ENCODE measurements at places on chromosomes 1 and 21.

- DNase-seq: no peak
Observed at GRCh38 chr1:150372580-150372979, 8.6 kb downstream of the RPRD2 start.

DNA sequence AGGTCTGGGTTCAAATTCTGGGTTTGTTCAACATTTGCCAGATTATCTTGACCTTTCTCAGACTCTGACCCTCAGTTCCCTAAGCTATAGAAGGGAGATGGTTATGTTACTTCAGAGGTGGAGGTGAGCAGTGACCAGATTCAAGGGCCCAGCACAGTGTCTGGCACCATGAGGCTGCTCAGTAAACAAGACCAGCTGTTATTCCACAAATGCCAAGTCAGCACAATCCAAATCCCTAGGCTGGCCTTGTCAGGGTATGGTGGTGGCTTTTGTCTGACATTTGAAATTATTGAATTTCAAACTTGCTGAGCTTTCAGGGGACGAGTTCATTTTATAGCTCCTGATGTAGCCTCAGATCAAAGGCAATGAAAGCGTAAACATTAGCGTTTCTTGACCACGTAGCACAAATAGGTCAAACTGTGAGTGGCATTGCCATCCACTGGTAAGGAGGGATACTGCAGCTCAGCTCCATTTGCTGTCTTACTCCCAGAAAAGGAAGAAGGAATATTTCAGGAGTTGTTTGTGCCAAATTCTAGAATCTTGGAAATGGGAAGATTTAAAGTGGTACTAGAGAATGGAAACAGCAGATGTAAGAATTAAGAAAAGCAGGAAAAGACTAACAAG is 94.3 kb upstream of the EDN2 start:
- peak; percentile 62 for DNase-seq

GRCh38 chr1:110305900-110306420 is 33.2 kb upstream of the RBM15 start:
- no peak for DNase-seq

DNA sequence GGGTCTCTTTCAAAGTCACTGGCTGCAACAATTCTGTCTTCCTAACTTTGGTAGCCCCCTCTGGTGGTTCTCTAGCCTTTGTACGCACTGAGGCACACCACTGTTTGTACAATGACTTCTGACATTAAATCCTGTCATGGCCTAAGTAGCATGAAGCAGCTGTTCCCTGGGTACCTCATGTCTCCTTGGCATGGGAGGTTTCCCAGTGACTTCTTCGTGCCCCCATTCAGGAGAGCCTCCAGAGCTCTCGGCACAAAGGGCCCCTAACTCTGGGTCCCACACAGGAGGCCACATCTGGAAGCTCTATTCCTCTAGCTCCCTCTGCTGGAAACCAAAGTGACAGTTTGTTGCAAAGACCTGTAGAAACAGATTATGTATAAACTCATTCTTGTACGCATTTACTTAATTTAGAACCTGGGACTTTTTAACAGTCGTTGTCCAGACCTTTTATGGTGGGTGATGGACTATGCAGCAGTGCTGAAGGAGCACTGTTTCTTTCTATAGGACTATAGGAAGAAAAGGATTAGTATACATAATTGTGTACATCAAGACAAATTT is 13.4 kb downstream of the SWT1 start:
- DNase-seq: peak; percentile 77

- DNase-seq: no peak
Observed at GRCh38 chr1:12640237-12640957, 3.5 kb upstream of the AADACL4 start.

DNA sequence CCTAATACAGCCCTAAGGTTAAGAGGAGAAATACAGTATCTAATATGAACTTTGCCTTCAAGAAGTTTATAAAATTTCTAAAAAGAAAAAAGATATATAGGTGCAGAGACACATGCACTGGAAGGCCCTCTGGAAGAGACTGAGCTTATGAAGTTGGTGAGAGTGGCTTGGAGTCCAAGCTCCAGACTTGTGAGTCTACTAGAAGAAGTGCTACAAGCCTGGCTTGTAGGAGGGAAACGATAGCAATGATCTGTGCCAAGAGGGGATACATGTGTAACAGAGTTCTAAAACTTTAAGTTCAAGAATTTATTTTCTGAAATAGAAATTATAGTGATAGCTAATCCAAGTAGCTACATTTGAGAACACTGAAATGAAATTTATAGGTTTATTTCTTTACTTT is 213.0 kb downstream of the PATJ start:
- no peak for DNase-seq

GRCh38 chr21:27475363-27475955 is 508.6 kb upstream of the ADAMTS5 start:
- DNase-seq: no peak

DNA sequence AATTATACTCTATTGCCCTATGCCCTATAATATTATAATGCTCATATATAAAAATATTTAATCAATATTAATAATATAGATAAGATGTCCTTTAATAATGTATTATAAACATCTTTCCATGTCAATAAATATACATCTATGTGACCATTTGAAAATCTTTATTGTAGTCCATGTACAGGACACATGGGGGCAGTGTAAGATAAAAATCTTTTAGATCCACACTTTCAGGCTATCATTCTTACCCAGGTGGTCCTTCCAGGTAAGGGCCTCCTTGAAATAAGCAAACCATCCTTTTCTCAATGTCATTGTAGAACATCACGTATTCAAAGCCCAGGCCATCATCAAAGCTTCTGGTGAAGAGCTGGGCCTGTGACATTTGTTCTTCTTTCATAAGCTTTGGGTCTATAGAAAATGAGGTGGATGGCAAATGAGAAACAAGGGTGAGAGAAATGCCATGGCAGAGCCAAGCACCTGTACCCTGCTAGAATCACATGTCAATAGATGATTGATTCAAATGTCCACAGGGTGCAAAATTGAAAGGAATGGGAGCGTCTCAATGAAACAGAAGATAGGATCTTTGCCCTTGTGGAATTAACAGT is 20.2 kb downstream of the THEM4 start:
- peak; percentile 55 for DNase-seq

- DNase-seq: no peak
Observed at GRCh38 chr1:208807446-208808127, 563.4 kb upstream of the PLXNA2 start.

GRCh38 chr1:36560621-36561360 is 78.1 kb upstream of the CSF3R start:
- no peak for DNase-seq

- no peak for DNase-seq
Observed at GRCh38 chr21:33152732-33153130, 77.0 kb upstream of the IFNAR2 start.

DNA sequence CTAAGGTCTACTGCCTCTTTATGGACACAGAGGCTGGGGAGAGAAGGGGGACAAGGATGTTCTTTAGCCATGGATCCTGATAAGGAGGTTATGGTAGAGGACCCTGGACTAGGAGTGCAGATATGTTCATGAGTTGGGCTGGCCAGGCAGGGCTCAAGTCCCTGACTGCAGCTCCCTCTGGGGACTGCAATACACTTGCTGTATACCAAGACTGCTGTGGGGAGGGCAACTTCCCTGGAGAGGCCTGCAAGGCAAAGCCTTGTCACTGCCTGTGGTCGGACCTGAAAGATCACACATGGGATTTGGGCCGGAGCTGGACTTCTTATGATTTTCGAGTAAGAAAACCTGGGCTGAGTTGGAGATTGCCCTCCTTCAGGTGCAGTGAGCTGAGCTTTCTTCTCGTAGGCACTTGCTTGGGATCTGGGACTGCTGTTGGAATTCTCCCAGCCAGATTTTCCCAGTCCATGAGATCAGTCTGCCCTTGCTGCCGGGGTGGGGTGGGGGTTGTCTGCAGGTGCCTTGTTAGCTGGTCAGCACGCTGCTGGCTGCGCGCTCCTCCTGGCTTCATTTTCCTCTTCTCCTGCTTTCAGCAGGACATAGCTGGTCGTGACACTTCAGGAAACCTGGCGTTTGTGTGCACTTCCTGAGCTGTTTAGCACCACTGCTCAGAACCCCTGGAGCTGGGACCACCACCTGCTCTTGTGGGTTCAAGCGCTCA is 49.0 kb upstream of the KCNJ6 start:
- no peak for DNase-seq

- DNase-seq: no peak
Observed at GRCh38 chr1:44705470-44705869, 25.5 kb downstream of the RNU5D-1 start.

GRCh38 chr21:34670220-34670961 is 1.6 kb downstream of the CLIC6 start:
- DNase-seq: no peak

GRCh38 chr1:229280037-229280828 is 9.3 kb downstream of the RAB4A start:
- no peak for DNase-seq

DNA sequence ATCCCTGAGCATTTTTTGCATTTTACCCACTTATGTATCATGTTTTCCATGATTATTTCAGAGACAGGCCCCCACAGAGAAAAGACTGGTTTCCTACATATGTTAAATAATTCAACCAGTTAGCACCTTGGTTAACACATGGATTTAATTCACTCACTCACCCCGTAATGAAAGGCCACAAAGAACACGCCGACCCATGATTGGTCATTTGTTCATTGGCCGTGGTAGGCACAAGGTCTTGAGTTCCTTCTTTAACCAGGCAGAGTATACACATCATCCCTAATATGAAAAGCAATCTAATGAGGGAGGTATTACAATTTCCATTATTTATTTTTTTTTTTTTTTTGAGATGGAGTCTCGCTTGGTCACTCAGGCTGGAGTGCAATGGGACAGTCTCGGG is 50.6 kb downstream of the RPS6KA1 start:
- no peak for DNase-seq

DNA sequence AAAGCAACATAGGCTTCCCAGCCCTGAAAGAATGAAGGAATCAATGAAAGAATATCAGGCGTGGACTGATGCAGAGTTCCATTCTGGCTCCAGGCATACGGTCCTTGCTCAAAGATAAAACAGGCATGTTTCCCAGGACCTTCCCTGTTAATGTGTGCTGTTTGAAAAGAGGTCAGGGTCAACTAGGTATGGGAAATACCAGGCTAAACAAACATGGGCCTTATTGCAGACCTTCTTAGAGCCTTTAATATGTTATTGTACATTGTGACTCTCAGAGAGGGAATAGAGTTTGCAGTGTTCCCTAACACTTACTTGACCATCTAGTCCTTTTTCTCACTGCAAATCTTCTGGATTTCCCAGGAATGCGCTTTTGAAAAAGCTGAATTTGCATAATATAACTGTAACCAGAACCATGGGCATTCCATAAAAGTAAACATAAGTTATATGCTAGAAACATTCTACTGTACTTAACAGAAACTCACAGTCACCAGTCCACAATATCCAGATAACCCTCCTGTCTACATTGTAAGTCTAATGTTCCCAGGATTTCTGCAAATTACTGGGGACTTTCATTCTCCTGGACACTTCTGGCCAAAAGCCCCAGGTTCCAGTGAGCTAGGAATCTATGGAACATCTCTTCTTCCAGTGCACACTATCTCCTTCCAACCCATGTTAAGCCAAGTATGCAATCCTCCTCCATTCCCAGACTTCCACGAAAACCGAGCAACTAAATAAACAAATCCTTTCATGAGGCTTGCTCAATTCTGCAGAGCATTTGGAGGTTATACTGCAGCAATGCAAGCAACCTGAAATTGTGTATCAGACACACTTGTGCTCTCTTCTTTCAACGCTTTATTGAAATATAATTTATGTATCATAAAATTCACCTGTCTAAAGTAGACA is 486.6 kb downstream of the SETD4 start:
- no peak for DNase-seq

GRCh38 chr1:91877574-91878208 is 8.3 kb downstream of the TGFBR3 start:
- DNase-seq: no peak

DNA sequence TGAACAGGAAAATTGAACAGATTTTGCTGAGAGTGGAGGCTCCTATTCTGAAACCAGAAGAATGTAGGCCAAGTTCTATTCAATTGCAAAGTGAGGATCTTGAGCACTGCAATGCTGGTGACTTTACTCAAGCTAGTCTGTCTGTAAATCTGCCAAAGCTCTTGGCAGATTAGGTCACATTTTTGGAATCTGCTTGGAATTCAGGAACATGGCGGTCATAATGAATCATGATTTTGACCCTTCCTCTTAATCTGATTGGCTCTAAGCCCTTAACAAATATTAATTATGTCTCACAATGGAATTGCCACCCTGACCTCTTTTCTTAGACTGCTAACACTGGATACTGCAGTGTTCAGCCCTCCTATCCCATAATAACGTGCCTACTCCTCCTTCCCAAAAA is 7.2 kb upstream of the GNG12 start:
- peak; percentile 95 for DNase-seq

DNA sequence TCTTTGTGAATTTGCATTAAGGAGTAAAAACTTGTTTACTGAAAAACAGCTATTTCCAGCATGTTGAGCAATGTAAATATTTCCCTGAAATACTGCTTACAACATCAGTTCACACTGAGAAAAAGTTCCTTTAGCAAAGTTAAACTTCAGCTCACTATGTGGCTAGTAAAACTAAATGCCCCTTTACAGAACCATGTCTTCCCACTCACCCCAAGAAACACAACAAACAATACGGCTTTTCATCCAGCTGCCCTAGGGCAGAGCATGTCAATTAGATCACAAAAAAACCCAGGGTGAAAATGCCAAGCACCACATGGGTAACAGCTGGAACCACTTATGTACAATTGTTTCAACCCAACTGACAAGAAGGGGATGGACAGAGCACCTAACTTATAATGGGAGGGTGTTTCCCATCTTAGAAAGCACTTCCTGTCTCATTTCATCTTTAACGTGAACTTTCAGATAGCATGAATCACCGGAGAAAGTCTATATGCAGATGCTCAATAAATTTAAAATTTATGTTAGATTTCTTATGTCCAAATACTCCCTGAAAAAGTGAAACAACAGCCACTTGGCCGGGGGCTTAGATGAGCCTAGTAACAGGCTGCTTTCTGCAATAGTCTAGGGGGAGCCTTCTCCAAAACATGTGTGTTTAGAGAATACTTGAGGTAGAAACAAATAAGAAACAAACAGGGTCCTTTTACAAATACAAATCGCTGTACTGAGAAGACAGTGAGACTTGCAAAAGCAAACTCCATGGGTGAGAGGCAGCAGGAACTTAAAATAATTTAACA is 6.6 kb downstream of the NID1 start:
- peak; percentile 48 for DNase-seq

DNA sequence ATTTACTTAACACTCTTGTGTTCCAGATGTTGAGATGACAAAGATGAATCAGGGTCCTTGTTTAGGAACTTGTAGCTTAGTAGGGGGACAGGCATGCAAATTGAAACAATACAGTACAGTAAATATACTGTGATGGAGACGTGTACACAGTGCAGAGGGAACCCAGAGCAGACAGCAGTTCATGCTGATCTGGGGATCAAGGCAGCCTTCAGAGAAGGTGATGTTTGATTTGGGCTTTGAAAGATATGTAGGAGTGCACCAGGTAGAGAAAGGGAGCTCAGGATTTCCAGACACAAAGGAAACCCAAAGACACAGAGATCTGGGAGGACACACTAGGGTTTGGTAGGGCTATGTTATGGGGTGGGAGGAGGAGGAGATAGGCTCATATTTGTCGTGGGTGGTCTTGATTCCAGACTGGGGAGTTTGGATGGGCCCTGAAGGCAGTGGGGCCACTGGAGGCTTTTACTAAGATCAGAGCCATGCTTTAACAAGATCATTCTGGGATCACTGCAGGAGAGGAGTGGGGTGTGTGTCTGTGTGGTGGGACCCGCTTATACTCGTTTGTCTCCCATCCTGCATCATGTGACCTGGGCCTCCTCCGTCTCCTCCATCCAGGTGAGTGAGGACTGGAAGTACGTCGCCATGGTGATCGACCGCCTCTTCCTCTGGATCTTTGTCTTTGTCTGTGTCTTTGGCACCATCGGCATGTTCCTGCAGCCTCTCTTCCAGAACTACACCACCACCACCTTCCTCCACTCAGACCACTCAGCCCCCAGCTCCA is 7.8 kb downstream of the CHRNB2 start:
- no peak for DNase-seq

GRCh38 chr1:30290581-30290980 is 432.8 kb downstream of the MATN1 start:
- no peak for DNase-seq
